ENCODE measurements at places on chromosomes 1 and 21.
A peak's percentile ranks its signal among the peaks of the same experiment; 100 is the strongest.

- no peak for DNase-seq
Observed at GRCh38 chr1:33237579-33237978, 18.7 kb upstream of the ZNF362 start.

GRCh38 chr1:235867903-235868469, 1.3 kb upstream of the LYST start:
- DNase-seq: no peak

GRCh38 chr1:98458511-98459485, 202.7 kb upstream of the SNX7 start:
- no peak for DNase-seq

DNA sequence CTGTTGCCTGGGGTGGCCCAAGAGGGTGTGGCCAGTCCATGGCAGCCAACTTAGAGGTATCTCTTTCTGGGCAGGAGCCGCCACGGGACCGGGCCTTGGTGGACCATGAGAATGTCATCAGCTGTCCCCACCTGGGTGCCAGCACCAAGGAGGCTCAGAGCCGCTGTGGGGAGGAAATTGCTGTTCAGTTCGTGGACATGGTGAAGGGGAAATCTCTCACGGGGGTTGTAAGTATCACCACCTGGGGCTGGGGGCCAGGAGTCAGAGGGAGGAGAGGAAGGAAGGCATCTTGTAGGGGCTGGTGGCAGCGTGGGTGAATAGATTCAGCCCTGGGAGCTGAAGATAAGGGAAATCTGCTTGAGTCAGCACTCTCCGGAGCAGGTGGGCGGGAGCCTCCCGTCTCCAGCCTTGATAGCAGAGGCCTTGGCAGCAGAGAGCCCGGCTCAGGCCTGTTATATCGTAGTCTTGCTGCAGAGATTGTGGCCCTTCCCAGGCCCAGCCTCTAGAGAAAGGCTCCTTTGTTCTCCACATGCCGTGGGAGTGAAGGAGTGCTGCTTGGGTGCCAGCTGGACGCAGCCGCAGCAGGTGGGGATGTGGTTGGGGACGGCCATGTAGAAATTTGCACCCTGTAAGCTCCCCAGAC, 25.4 kb downstream of the PHGDH start:
- DNase-seq: no peak

GRCh38 chr1:94602802-94603625, 61.5 kb upstream of the F3 start:
- DNase-seq: no peak

DNA sequence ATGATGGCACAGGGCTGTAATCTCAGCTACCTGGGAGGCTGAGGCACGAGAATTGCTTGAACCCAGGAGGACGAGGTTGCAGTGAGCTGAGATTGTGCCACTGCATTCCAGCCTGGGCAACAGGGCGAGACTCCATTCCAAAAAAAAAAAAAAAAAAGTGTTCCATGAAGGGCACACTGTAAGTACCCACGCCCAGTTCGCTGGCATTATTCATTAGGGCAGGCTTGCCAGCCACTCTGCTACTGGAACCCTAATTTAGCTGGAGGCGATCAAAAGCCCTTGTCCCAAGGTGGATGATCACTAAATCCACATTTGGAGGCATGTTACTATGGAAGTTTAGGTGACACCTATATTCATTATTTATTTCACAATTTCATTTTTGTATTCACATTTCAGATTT, 5.0 kb downstream of the IFNLR1 start:
- no peak for DNase-seq

DNA sequence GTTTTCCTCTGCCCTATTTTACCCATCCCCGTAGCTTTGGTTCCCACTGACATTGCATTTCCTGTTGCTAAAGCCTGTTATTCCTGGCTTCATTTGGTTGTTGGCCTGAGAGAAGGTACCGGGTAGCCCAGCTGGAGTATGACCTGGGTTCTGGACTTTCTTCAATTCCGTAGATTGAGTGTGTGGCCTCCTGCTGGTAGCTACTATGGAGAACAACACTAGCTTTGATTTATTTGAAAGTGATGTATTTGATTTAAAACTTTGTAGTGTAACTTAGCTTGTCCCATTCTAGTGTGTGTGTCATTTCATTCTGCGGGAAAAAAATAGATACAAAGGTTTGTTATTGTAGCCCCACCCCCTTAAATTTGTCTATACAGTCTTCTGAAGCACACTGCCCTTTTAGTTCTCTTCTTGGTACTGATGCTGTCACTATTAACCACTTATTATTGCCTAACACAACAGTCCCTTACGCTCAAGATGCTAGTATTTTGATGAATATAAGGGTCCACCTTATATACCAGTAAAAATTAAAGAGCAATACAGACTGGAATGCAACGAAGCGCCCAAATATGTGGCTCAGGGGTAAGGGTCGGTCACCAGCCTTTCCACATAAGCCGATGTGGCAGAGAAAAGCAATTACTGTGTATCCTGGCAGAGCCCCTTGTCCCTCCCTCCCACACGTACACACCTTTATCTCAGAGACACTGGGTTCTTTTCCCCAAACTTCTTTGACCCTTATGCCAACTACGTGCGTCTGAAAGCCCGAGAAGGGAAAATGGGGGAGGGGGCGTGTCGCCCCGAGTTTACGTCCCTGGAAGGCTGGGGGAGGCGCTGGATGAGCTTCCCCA, 643 bp upstream of the MOV10 start:
- peak; percentile 43 for DNase-seq

DNA sequence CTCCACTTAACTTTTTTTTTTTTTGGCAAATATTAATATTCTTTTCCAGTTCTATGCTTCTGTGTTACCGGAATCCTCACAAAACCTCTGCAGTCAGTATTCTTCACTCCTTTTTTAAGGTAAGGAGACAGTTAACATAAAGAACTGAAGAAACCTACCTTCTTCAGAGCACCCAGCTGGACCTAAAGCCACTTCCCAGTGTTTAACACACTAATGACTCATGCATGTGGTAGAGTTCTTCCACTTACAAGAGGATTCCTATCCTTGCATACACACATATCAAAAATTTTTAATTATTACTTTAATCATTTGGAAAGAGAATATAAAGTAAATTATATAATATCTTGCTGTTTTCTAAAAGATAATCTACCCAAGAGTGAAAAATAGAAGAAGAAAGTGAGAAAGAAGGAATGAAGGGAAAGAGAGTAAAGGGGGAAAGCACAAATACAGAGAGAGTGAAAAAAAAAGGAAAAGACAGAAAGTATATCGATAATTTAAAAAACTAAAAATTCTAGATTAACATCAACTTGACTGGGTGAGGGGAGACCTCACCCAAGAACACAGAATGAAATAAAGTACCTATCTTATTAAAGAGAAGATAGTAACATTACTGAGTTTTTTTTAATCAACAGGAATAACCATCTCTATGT, 54.9 kb downstream of the ENAH start:
- no peak for DNase-seq

- DNase-seq: no peak
Observed at GRCh38 chr1:117621316-117621715, 15.5 kb downstream of the TENT5C start.

DNA sequence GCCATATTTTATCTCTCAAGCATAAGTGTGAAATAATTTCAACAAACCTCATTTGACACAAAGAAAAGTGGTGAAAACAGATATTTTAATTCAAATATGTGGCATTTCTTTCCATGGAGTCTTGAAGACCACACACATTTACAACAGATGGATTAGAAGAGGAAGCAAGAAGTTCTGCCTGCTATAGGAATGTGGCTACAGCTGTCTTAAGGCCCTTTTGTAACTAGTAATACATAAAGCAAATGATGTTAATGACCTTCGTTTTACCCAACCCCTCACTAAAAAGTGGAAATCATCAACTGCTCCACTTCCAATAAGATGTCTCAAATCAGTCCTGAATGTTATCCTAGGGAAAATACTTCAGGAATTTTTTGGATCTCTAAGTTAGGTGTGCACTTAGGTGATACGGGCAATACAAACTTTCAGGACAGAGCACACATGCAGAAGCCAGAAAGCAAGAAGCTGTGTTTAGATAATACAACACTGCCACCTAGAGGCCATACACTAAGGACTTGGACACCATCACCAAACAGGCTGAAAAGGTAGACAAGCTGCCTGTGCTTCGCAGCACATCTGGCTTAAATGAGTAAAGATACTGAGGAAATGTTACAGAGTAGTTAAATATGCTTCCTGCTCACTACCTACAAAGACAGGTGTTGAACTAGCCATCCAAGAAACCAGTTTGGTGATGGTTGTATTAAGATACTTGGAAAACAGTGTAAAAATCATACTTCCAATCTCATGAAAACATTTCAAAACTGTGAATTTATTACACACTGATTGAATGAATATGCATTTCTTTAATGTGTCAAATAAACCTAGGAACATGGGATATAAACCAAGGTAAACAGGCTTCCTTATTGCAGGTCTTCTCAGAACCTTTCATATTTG, 24.4 kb downstream of the RRAGC start:
- peak; percentile 82 for DNase-seq

DNA sequence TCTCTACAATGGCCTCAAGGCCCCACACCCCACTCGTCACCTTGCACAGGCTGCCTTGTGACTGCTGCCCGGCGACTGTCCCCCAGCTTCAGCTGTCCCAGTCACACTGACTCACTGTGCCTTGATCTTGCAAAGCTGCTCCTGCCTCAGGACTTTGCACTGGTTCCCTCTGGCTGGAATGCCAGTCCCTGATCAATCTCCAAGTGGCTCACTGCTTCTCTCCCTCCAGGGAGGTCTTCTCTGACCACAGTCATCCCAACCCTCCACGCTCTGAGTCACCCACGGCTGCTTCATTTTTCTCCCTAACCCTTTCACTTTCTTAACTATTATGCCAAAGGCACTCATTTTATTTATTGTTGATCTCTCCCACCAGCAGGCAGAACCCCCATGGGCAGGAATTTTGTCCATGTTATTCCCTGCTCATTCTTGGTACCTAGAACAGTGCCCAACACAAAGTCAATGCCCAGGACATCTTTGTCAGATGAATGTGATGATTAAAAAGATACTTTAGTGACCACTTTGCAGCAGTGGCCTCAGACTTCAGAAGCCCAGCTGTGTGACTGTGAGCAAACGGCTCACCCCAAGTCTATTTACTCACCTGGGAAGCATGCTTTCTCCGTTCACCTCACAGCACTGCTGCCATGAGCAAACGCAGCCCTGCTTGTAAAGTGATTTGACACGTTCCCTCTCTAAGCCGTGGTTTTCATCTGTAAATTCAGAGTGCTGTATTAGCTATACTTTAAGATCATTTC, 53.4 kb downstream of the ZBTB18 start:
- DNase-seq: no peak

DNA sequence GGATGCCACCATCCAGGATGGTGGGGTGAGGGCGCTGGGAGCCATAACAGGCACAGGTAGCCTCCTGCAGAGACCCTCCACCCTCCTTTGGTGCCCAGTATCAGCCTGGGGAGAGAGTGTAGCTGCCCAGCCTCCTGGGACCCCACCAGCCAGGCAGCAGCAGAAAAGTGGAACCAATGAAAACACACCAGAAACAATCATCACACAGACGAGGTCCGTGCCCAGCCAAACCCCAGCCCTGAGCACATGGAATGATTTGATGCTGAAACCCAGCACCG, 285.1 kb downstream of the PTPRU start:
- DNase-seq: no peak

DNA sequence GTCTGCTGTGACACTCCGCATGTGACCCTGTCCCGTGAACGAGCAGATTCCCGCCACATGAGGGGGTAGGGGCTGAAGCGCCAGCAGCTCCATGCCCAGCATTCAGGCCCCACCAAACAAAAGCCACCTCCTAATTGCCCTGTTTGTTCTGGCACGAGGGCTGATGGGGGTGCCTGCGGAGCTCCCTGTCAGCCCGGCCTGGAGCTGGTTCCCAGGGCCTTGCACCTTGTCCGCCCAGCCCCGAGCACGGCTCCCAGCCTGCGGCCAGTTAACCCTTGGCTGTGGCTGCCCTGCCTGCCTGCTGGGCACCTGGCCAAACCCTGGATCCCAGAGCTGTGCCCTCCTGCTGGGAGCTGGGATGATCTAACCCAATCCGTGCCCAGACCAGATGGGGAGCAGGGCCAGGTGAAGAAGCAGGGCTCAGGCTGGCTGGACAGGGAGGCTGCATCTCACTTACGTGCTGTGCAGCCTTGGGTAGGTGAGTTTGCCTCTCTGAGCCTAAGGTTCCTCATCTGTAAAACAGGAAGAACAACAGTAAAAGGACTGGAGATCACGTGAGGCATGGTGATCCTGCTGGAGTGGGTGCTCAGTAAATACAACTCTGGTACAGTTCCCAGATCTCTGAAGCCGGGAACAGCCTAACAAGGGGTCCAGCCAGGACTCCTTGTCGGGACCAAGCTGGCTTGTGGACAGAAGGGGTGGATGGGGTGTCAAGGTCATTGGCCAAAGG, 110.9 kb upstream of the IFFO2 start:
- DNase-seq: no peak

- DNase-seq: no peak
Observed at GRCh38 chr1:48107516-48107915, 110.3 kb upstream of the TRABD2B start.

GRCh38 chr1:32094746-32095521, 12.9 kb upstream of the KPNA6 start:
- DNase-seq: no peak

DNA sequence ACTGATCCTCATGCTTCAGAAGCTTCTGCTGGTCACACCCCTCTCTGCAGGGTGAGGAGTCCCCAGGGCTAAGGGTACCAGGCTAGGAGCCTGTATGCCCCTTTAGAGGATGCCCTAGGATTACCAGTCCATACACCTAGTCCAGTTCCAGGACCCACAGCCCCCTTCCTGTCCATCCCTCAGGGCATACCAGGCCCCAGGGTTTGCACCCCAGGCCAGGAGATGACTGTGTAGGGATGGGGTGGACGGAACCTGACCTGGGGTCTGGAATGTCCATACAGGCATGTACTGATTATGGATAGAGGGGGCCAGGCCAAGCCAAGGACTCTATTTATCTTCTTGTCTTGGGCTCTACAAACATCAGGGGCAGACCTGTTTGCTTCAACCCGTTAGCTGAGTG, 34.9 kb downstream of the TRIM67 start:
- no peak for DNase-seq

- DNase-seq: no peak
Observed at GRCh38 chr1:214454569-214455396, 96.6 kb downstream of the PTPN14 start.

- no peak for DNase-seq
Observed at GRCh38 chr1:93732514-93732913, 50.9 kb upstream of the BCAR3 start.

GRCh38 chr1:185654199-185654951, 79.8 kb upstream of the HMCN1 start:
- DNase-seq: no peak

DNA sequence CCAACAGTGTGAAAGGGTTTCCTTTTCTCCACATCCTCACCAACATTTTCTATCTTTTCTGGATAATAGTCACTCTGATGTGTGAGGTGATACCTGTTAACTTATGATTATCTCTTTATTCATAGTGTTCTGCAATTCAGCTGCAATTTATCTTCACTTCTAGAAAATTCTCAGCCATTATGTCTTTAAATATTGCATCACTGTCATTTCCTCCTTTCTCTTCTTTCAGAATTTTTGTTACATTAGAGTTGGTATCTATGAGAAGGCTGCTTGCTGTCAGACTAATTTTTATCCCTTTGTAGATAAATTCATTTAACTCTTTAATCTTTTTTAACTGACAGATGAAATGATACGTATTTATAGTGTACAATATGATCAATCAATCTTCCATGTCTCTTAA, 30.5 kb upstream of the ATF3 start:
- no peak for DNase-seq

GRCh38 chr1:63877021-63877767, 103.4 kb downstream of the ROR1 start:
- DNase-seq: no peak

GRCh38 chr1:64963466-64963865, 2.9 kb downstream of the JAK1 start:
- DNase-seq: no peak
